ENCODE measurements at places on chromosomes 1 and 21. TPM values are rescaled to one million over a fixed set of nuclear protein-coding genes. Genes with fewer than 3 reads are reported as not detected.

BMP8B gene
- not detected for total RNA-seq

KCNN3 gene
- not detected for total RNA-seq

OPN3 gene
- 16.8 TPM for total RNA-seq

SEMA4A gene
- total RNA-seq, result 1.2 TPM
